Endothelial cell of umbilical vein (primary cell): ENCODE measurements at places on chromosomes 7 and 10. TPM values are rescaled to one million over a fixed set of nuclear protein-coding genes. Genes with fewer than 3 reads are reported as not detected.
A peak's percentile ranks its signal among the peaks of the same experiment; 100 is the strongest.

The OR2A12 gene
- polyA plus RNA-seq = not detected in 2 replicates

The GATA3 gene
- 7.2 and 9.3 TPM in 2 replicates for polyA plus RNA-seq

GRCh38 chr7:1284743-1285458 lies 52.2 kb downstream of the UNCX start:
- no peak overlapping the region for H3K27ac ChIP-seq
- H3K36me3 ChIP-seq = no peaks in the 10 kb centered on the region
- H3K4me1 ChIP-seq = no peaks in the 10 kb centered on the region
- no peak for DNase-seq
- peaks cover 6% of the 10 kb centered on the region for H3K27me3 ChIP-seq

GRCh38 chr10:48529331-48529730 lies 75.5 kb downstream of the ARHGAP22 start:
- H3K27ac ChIP-seq = no peak overlapping the region
- H3K27me3 ChIP-seq = no peaks in the 10 kb centered on the region
- H3K4me1 ChIP-seq = peaks cover 29% of the 10 kb centered on the region
- DNase-seq = no peak

DNA sequence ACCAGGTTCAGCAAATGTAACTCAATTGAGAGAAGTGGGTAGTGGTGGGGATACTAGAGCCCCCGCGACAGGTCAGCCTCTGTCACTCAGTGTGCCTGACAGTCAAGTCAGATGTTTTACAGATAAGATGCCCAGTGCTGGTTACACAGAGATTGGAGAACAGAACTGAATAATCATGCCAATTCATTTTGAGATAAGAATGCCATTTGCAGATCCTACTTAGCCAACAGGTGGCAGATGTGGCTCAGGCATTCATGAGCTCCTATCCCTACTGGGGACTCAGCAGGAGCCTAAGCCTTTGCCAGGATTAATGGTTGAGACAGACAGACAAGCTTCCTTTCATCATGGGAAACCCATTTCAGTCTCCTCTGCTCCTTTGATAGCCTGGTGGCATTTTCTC lies 137.8 kb downstream of the MAPK8 start:
- H3K36me3 ChIP-seq = peaks cover 6% of the 10 kb centered on the region
- no peak overlapping the region for H3K27ac ChIP-seq
- H3K27me3 ChIP-seq = no peaks in the 10 kb centered on the region
- no peak overlapping the region for H3K4me3 ChIP-seq
- DNase-seq = peak; percentile 76
- H3K4me1 ChIP-seq = peaks cover 5% of the 10 kb centered on the region

DNA sequence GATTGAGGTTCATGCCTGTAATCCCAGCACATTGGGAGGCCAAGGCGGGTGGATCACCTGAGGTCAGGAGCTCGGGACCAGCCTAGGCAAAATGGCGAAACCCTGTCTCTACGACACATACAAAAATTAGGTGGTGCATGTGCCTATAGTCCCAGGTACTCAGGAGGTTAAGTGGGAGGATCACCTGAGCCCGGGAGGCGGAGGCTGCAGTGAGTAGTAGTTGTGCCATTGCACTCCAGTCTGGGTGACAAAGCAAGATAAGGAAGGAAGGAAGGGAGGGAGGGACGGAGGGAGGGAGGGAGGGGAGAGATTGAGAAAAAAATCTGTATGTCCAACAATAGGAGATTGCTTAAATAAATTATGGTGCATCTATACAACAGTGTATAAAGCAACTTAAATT lies 13.2 kb downstream of the TLL2 start:
- H3K27ac ChIP-seq = no peak overlapping the region
- H3K36me3 ChIP-seq = no peaks in the 10 kb centered on the region
- no peak for DNase-seq
- H3K4me1 ChIP-seq = no peaks in the 10 kb centered on the region

DNA sequence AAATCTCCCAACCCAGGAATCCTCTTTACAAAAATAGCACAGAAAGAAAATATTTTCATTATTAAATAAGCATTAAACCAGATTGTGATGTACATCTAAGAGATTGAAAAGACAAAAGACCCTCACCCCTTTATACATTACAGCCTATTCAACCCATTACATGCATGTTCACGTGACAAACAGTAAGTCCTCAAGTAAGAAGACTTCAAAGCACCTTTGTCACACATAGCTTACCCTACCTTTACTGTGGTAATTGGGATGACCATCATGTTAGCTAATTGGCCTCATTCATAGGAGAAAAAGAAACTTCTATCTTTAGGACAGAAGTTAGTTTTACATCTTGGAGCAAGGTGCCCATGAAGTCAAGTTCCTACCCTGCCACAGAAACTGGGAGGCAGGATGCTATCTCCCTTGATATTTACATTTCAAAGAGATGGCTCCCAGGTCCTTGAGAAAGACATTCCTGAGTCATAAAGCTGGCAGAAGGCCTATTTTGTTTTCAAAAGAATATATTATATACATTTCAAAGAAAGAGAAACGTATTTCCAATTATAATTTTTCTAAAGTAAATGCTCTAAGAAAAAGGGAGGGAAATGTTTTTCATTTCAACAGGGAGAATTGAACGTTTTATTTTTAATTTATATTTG lies 48.1 kb downstream of the GNAI1 start:
- no peaks in the 10 kb centered on the region for H3K36me3 ChIP-seq
- peaks cover 3% of the 10 kb centered on the region for H3K4me1 ChIP-seq
- H3K27ac ChIP-seq = no peak overlapping the region
- H3K27me3 ChIP-seq = no peaks in the 10 kb centered on the region
- H3K4me3 ChIP-seq = no peak overlapping the region
- DNase-seq = no peak

- H3K36me3 ChIP-seq = no peaks in the 10 kb centered on the region
- no peak overlapping the region for H3K4me3 ChIP-seq
- peak; percentile 40 for DNase-seq
Observed at GRCh38 chr7:47940088-47941013, 7.9 kb downstream of the PKD1L1 start.

DNA sequence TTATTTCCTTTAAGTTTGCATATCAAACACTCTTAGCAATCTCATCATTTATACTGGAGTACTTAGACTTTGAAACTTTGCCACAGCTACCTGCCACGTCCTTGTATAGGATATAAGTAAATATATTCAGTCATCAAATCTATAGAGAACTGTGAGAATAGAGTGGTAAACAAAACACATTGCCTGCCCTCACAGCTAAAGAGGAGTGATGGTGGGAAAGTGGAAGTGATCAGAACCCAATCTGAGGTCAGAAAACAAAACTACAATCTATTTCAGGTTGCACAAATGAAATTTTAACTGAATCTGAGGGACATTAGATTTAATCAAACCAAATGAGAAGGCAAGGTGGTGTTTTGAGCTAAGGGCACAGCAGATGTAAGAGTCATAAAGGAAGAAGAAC lies 74.8 kb downstream of the ZEB1 start:
- H3K27me3 ChIP-seq = no peaks in the 10 kb centered on the region
- no peak overlapping the region for H3K27ac ChIP-seq
- no peaks in the 10 kb centered on the region for H3K4me1 ChIP-seq

- no peaks in the 10 kb centered on the region for H3K4me1 ChIP-seq
- no peaks in the 10 kb centered on the region for H3K36me3 ChIP-seq
- no peaks in the 10 kb centered on the region for H3K27me3 ChIP-seq
- no peak overlapping the region for H3K27ac ChIP-seq
Observed at GRCh38 chr7:81816312-81816711, 46.5 kb upstream of the HGF start.

- peaks cover 6% of the 10 kb centered on the region for H3K4me1 ChIP-seq
- no peaks in the 10 kb centered on the region for H3K36me3 ChIP-seq
- DNase-seq = no peak
Observed at GRCh38 chr10:3533296-3533695, 251.7 kb downstream of the KLF6 start.

DNA sequence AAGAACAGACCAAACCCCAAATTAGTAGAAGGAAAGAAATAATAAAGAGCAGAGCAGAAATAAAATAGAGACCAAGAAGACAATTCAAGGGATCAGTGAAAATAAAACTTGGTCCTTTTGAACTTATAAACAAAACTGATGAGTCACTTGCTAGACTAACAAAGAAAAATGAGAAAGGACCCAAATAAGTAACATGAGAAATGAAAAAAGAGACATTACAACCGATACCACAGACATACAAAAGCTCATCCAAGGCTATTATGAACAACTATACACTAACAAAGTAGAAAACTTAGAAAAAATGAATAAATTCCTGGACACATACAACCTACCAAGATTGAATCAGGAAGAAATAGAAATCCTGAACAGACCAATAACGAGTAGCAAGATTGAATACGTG lies 414.5 kb downstream of the HTR7 start:
- H3K27me3 ChIP-seq = no peaks in the 10 kb centered on the region
- DNase-seq = no peak
- no peak overlapping the region for H3K4me3 ChIP-seq
- no peaks in the 10 kb centered on the region for H3K36me3 ChIP-seq
- H3K27ac ChIP-seq = no peak overlapping the region
- peaks cover 3% of the 10 kb centered on the region for H3K4me1 ChIP-seq

DNA sequence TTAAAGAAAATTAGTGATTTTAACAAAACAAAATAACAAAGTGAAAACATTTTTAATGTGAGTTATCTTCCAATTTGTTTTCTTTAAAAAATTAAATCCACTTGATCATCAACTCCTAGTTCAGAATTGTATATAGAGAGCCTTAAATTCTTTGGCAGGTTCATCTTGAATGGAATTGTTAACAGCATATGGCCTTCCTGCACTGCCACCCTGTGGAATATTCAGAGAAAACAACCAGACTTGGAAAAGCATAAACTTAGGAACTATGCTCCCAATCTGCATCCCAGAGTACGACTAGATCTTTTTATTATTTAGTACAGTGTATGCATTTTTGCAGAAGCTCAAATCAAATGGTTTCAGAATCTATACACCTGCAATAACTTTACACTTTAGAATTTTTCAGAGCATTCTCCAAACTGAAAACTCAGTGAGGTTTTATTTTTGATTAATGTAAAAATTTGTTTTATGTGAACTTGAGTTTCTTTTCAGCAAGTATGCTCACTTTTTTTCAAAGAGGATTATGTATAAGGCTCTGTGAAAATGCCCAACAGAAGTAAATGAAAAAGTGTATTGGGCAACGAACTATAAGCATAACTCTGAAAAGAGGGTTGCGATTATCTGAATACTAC lies 44.9 kb upstream of the ANK3 start:
- no peaks in the 10 kb centered on the region for H3K27me3 ChIP-seq
- no peak overlapping the region for H3K4me3 ChIP-seq
- H3K36me3 ChIP-seq = no peaks in the 10 kb centered on the region
- H3K27ac ChIP-seq = no peak overlapping the region

- H3K4me1 ChIP-seq = peaks cover 41% of the 10 kb centered on the region
- H3K36me3 ChIP-seq = no peaks in the 10 kb centered on the region
- no peak overlapping the region for H3K27ac ChIP-seq
- H3K27me3 ChIP-seq = no peaks in the 10 kb centered on the region
- no peak for DNase-seq
Observed at GRCh38 chr7:116219834-116220233, 9.5 kb downstream of the TES start.

The SPDYE11 gene
- polyA plus RNA-seq = not detected in 2 replicates

DNA sequence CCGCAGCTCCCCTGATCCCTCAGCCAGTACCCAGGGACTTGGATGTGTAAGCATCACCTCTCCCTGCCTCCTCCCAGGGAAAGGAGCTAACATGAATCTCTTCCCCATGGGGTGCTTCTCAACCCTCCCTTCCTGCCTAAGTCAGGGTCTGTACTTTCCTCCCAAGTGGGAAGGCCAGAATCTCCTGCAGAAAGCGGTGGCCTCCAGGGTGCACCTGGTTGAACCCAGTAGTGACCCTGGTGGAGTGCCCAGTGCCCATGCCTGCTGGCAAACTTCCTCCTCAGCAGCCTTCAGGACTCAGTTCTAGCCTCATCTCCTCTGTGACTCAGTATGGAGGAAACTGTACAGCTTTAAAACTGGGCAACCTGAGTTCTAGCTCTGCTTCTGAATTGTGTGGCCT lies 2.8 kb upstream of the LOXL4 start:
- H3K27ac ChIP-seq = no peak overlapping the region
- H3K27me3 ChIP-seq = no peaks in the 10 kb centered on the region
- no peaks in the 10 kb centered on the region for H3K36me3 ChIP-seq
- H3K4me1 ChIP-seq = peaks cover 17% of the 10 kb centered on the region
- no peak overlapping the region for H3K4me3 ChIP-seq

The TBX20 gene
- polyA plus RNA-seq = not detected in 2 replicates

DNA sequence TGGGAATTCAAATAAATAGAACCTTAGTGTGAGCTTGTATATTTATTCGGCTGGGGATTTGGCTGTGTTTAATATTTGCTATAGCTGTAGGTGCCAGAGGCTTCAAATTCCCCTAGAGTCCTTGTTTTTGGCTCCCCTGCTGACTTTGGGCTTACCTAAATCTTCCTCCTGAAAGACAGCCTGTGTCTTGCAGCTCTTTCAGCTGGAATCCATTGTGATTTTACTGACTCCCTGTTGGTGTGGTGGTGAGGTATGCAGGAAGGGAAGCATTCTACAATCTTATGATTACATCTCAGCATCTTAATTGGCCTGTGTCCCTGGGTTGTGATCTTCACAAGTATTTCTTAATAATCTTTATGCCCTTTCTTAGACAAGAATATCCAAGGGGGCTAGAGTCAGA lies 25.9 kb downstream of the FOXI2 start:
- no peak overlapping the region for H3K4me3 ChIP-seq
- no peaks in the 10 kb centered on the region for H3K27me3 ChIP-seq
- H3K27ac ChIP-seq = no peak overlapping the region
- no peak for DNase-seq
- no peaks in the 10 kb centered on the region for H3K4me1 ChIP-seq

GRCh38 chr10:131068311-131068710 lies 243.2 kb downstream of the TCERG1L start:
- DNase-seq = no peak
- no peak overlapping the region for H3K4me3 ChIP-seq
- no peaks in the 10 kb centered on the region for H3K27me3 ChIP-seq
- H3K4me1 ChIP-seq = no peaks in the 10 kb centered on the region

GRCh38 chr7:12314199-12314598 lies 89.5 kb downstream of the VWDE start:
- no peaks in the 10 kb centered on the region for H3K4me1 ChIP-seq
- H3K27ac ChIP-seq = no peak overlapping the region
- DNase-seq = no peak
- H3K27me3 ChIP-seq = no peaks in the 10 kb centered on the region
- no peaks in the 10 kb centered on the region for H3K36me3 ChIP-seq
- no peak overlapping the region for H3K4me3 ChIP-seq

The LRRC17 gene
- 27.1 and 33.7 TPM in 2 replicates for polyA plus RNA-seq
